ENCODE measurements at places on chromosomes 13 and 19.

DNA sequence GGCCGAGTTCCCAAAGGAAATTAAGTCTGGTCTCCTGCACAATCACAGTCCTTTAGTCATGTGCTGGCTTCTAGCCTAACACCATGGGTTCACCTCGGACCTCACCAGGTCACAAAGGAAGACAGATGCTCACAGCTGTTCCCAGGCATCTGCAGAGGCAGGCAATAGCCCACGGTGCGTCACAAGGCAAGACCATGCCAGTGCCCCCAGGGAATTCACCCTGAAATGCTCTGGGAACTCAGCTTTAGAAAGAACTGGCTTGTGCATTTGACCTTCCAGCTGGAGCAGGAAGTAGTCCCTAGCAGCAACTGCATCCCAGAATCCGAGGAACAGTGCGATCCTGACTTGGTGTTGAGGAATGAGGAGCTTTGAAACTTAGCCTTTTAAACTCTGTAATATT lies 96.8 kb upstream of the WASF3 start:
- no peak for DNase-seq

GRCh38 chr19:35000338-35000646 lies 169 bp downstream of the GRAMD1A start:
- DNase-seq = no peak

DNA sequence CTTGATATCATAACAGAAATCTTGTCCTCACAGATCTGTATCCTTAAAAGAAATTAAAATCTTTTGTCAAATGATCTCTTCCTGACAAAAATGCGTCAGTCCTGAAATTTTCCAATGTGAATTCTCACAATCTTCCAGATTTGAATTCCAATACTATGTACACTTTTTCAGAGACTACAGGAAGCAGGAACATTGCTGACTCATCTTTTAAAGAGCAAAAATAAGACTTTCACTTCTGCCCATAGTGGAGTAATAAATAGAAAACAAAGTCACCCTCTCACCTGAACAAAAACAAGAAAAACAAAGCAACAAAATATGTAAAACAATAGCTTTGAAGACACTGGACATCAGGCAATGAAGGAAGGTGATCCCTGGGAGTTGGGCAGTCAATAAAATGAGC lies 167.0 kb upstream of the IPO5 start:
- DNase-seq = no peak

DNA sequence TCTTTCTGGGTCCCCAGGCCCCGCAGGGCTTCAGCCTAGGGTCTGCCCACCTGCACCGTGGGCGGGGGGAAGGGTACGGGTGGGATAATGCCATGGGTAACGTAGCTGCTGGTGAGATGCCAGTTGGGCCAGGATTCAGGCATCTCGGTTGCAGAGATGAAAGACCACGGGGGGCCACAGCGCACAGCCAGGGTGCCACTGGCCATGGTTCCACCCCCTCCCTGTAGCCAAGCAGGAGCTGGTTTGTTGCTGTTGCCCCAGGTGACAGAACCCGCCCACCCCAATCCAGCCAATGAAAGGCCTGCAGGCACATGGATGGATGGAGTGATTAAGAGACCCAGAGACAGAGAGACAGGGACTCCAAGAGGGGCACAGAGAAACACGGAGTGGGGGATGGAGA lies 1.0 kb upstream of the CGB7 start:
- no peak for DNase-seq

GRCh38 chr13:111514610-111515306 lies 194.3 kb downstream of the TEX29 start:
- no peak for DNase-seq

- no peak for DNase-seq
Observed at GRCh38 chr13:76446191-76446590, 440.0 kb downstream of the KCTD12 start.

- DNase-seq = no peak
Observed at GRCh38 chr13:39036212-39036611, 1.7 kb downstream of the PROSER1 start.

GRCh38 chr13:20869540-20869939 lies 33.0 kb downstream of the XPO4 start:
- no peak for DNase-seq

DNA sequence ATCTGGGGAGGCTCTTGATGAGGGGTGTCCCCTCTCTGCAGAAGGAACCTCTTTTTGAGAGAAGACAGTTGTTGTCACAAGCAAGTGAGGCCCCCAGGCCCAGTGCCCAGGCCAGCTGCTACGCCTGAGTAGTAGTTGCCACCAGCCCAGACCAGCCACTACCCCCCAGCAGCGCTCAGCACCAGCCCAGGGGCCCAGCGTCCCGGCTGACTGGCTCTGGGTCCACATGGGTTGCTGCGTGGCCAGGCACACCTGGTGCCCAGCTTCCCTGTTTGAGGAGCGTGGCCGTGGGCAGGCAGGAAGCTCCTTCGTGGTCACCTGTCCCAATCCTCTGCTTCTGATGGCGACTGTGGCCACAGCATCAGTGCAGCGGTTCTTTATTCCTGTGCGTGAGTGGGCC lies 84.7 kb downstream of the KDM4B start:
- no peak for DNase-seq

DNA sequence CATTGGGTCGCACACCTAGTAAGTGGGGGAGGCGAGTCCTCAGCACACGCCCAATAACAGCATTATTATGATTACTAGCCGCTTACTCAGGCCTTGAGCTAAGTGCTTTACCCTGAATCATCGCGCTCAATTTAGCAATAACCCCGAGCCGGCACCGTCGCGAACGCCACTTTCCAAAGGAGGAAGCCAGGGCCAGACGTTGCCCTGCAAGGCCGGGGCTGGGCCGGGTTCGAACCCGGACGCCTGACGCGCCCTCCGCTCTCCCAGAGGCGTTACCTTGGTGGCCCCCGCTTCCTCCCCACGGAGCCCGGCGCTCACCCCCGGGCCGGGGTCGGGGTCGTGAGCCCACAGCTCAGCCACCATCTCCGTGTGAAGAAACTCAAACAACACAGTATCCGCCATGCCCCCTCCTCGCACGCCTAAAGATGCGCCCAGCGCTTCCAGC lies at the start of gene TRAPPC6A:
TRAPPC6A (minus strand) TSS at position 421 of the 445 bp plus-strand sequence; CDS start at position 402, 19 bp downstream.
- DNase-seq = no peak

- no peak for DNase-seq
Observed at GRCh38 chr13:19888799-19889198, 25.4 kb upstream of the ZMYM5 start.

GRCh38 chr13:66076417-66076816 lies 1153.7 kb downstream of the PCDH9 start:
- DNase-seq = no peak

GRCh38 chr19:55605637-55606470 lies at the start of gene ZNF865:
TSS of gene ZNF865 (plus strand) at chr19:55605647. CDS start at chr19:55613619, 7,972 bp downstream.
- no peak for DNase-seq

- peak; percentile 78 for DNase-seq
Observed at GRCh38 chr19:7394731-7395359, 46.1 kb downstream of the ARHGEF18 start.

GRCh38 chr19:6765738-6766356 lies 1.4 kb downstream of the SH2D3A start:
- no peak for DNase-seq

- no peak for DNase-seq
Observed at GRCh38 chr13:91074091-91074490, 273.4 kb upstream of the MIR17HG start.

DNA sequence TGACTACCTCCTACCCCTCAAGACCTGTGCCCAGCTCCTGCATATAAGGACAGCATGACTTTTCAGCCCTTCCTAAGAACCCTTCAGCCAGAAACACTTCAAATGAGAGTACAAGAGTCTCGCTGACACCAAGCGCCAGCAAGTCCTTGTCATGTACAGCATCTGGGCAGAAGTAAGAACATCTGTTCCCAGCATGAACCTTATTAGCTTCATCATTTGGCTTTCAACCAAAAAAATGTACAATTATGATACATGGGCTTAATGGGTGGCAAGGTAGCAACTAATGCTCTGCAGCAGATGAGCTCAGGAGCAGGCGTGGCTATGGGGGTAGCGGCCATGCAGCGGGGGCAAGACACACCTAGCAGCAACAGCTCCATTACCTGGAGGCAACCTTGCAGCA lies 487.6 kb downstream of the COG6 start:
- DNase-seq = no peak

GRCh38 chr13:110555601-110556223 lies 5.8 kb downstream of the RAB20 start:
- no peak for DNase-seq

GRCh38 chr19:16363133-16363851 lies 38.7 kb downstream of the KLF2 start:
- no peak for DNase-seq

- DNase-seq = no peak
Observed at GRCh38 chr19:55206664-55207500, 2.4 kb downstream of the PTPRH start.

DNA sequence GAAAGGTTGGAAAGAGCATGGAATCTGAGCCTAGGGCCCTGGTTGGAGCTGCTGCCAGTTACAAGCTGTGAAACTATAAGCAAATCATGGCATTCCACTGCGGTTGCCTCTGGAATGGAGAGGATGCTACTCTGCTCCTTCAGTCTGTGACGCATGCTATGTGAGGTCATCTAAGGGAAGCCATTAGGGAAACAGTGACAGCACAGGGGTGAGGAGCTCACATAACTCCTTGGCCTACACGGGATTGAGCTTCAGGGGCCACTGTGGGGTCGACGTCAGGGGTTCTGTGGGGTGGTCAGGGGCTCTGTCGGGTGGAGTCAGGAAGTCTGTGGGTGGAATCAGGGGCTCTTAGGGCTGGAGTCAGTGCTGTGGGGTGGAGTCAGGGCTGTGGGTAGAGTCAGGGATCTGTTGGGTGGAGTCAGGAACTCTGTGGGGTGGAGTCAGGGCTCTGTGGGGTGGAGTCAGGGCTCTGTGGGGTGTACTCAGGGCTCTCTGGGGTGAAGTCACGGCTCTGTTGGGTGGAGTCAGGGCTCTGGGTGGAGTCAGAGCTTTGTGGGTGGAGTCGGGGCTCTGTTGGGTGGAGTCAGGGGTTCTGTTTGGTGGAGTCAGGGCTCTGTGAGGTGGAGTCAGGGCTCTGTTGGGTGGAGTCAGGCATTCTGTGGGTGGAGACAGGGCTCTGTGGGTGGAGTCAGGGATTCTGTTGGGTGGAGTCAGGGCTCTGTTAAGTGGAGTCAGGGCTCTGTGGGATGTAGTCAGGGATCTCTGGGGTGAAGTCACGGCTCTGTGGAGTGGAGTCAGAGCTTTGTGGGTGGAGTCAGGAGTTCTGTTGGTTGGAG lies 35.8 kb upstream of the MEDAG start:
- no peak for DNase-seq

GRCh38 chr19:38375748-38376147 lies 1.4 kb downstream of the PSMD8 start:
- DNase-seq = no peak

GRCh38 chr19:38298821-38299680 lies 5.0 kb upstream of the C19orf33 start:
- no peak for DNase-seq

- DNase-seq = no peak
Observed at GRCh38 chr19:3293560-3293959, 69.1 kb downstream of the CELF5 start.

DNA sequence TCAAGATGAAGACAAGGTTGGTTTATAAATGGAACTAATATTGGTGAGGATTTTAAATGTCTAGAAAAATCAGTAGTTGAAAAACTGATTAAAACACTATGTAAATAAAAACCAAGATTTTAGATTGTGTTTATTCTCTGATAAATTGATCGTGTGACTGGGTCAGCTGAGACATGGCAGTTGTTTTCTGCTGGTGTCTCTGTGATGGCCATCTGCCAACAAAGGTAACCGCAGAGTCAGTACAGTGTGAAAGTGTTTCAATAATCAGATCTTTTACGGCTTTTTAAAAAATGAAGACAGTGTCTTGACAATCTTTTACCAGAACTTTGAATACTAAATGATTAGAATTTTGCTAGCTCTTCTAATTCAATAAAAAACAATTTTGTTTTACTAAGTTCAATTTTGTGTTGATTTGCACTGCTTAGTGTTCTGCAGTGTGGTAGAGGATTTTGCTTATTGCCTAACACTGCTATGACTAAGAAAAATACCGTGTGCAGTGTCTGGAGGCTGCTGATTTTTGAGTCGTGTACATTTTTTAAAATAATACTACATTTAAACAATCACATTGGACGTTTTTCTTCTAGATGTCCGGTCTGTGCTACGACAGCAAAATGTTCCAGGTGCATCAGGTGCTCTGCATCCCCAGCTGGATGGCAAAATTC lies 32.7 kb upstream of the GPR183 start:
- DNase-seq = no peak

DNA sequence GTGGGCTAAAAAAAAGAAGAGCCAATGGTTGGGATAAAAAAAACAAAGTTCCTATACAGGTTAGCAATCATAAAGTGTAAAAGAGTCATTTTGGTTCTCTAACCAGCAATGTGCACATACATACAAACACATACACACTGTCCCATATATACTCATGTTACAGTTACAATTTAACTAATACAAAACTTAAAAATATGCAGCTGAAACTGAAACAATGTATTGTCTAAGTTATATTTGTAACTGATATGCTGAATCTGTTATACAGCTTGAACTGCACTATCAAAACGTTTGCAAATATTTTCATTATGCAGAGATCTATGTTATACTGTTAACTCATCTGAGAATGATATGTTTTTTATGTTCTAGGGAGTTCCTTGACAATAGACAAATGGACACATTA lies 173.7 kb downstream of the KLF12 start:
- no peak for DNase-seq

Measured in stimulated activated CD8-positive, alpha-beta memory T cell treated with anti-CD3 and anti-CD28 coated beads, Interleukin-15, amount 100 ng/mL, for 1 hour (primary cell).